ENCODE measurements at places on chromosomes 7 and 10. TPM values are rescaled to one million over a fixed set of nuclear protein-coding genes. Genes with fewer than 3 reads are reported as not detected.

GRCh38 chr10:133464582-133465031, 10.9 kb downstream of the SCART1 start:
- DNase-seq, result no peak
- H3K4me1 ChIP-seq, result no peaks in the 10 kb centered on the region
- no peak overlapping the region for H3K27ac ChIP-seq

DNA sequence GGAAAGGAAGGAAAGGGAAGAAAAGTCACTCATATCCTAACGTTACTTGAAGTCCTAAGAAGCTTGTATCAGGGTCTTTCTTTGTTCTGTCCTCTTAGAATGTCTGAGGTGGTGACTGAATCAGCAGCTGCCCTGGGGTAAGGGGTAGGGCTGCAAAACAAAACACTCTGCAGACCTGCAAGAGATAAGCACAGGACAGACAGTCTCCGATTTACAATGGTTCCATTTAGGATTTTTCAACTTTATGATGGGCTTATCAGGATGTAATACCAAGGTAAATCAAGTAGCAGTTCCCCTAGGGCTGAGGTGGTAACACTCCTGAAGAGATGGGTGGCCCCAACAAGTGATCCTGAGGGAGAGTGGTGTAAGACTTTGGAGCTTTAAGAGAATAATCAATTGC, 16.5 kb downstream of the KDM7A start:
- H3K27ac ChIP-seq, result peak overlapping the region; percentile 71
- no peak overlapping the region for H3K4me3 ChIP-seq
- H3K4me1 ChIP-seq, result peaks cover 31% of the 10 kb centered on the region
- no peaks in the 10 kb centered on the region for H3K36me3 ChIP-seq
- no peaks in the 10 kb centered on the region for H3K27me3 ChIP-seq

- no peak overlapping the region for H3K4me3 ChIP-seq
- no peaks in the 10 kb centered on the region for H3K27me3 ChIP-seq
- H3K36me3 ChIP-seq, result no peaks in the 10 kb centered on the region
- H3K4me1 ChIP-seq, result peaks cover 3% of the 10 kb centered on the region
Measured at GRCh38 chr7:2445898-2446555, 30.2 kb downstream of the GRIFIN start.

Gene CALN1
- 0.03 TPM for total RNA-seq

Data from cardiac muscle cell (in vitro differentiated cells and primary cell).